ENCODE measurements at places on chromosomes 13 and 19.

GRCh38 chr19:34348899-34349487 is 16.0 kb upstream of the GPI start:
- no peak for DNase-seq

DNA sequence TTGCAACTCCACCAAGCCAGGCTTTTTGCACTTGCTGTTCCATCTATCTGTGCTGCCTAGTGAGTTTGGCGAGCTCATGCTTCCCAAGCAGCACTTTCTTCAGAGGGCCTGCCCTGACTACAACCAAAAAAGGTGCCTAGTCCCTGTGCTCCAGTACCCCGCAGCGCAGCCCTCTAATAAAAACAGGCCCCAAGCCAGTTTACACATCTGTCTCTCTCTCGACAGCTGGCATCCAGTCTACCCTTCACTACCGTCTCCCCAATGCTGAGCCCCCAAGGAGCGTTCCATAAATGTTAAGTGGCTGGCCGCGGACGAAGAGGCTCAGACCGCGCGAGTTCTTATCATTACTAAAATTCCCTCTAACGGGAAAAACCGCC is 512 bp downstream of the MED4 start:
- no peak for DNase-seq

DNA sequence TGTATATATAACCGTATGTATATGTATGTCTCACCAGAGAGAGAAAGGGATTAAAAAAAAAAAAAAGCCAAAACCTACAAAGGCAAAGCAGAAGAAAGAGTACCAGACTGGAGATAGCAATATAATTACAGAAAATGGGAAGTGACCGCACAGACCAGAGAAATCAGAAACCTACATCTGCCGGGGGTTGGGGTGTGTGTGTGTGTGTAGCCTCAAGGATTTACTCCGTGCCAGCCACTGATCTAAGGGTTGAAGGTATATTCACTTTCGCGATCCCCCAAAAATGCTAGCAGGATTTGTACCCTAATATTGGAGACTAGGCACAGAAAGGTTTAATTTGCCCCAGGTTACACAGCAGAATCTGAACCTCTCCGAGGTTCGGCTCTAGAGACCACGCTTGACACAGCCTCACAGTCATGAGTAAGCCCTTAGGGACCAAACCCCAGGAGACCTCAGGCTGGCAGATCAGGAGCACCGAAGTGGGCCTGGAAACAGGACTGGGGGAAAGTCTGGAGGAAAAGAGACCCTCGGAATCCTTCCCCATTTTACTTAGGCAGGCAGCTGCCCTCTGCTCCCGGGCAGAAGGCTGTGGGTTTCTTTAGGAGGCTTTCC is 14.8 kb downstream of the ARL11 start:
- no peak for DNase-seq

DNA sequence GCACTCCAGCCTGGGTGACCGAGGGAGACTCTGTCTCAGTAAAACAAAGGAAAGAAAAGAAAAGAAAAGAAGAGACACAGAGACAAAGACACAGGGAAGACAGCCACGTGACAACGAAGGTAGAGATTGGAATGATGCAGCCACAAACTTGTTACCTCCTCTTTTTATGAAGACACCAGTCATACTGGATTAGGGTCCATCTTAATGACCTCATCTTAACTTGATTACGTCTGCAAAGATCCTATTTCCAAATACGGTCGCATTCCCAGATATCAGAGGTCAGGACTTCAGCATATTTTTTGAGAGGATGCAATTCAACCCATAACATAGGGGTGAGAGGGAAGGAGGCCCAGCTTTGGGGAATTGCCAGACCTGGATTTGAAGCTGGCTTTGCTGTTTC is 4.1 kb downstream of the ZNRF4 start:
- no peak for DNase-seq

GRCh38 chr13:23865026-23865425 is 24.2 kb downstream of the MIPEP start:
- DNase-seq, result no peak

All from stimulated activated CD4-positive, alpha-beta T cell treated with anti-CD3 and anti-CD28 coated beads, Interleukin-12 subunit alpha, Interleukin-12 subunit beta, amount 100 ng/mL, for 24 hours (primary cell).